Activated naive CD8-positive, alpha-beta T cell treated with anti-CD3 and anti-CD28 coated beads, Interleukin-2, amount 50 U/mL, for 24 hours (primary cell): ENCODE measurements at places on chromosomes 13 and 19.

DNA sequence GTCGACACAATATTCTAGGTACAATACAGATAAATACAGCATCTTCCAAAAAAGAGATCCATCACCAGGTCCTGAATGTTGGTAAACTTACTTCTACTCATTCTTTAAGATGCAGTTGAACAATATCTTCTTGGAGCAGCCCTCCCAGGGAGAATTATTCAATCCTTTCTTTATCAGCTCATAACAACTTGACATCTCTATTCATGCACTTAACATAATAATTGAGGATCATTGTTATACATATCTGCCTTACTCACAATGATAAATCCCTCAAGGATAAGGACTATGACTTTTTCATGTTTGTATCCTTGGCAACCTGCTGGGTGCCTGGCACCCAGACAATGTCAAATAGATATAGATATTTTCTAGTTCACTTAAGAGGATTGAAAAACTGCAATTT, 219.5 kb downstream of the POU4F1 start:
- DNase-seq = no peak

DNA sequence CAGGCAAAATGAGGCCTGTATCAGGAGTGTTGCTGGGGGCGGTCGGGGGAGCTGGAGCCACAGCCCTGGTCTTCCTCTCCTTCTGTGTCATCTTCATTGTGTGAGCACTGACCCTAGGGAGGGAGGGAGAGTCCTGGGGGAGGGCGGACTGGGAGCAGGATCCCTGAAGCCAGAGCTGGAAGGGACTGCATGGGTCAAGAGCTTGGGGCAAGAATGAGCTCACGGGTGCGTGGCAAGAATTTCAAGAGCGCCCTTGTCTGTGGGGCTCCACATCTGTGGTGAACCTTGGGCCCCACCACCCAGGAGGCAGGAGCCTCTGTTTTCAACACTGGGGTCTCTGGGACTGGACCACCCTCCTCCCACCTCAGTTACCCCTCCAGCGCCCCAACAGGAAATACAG, 4.7 kb downstream of the SIGLEC7 start:
- DNase-seq = no peak

- no peak for DNase-seq
These were observed 128.9 kb downstream of the RNF17 start for GRCh38 chr13:24892829-24893228.

GRCh38 chr13:75513271-75513670, 24.4 kb downstream of the COMMD6 start:
- DNase-seq = no peak

DNA sequence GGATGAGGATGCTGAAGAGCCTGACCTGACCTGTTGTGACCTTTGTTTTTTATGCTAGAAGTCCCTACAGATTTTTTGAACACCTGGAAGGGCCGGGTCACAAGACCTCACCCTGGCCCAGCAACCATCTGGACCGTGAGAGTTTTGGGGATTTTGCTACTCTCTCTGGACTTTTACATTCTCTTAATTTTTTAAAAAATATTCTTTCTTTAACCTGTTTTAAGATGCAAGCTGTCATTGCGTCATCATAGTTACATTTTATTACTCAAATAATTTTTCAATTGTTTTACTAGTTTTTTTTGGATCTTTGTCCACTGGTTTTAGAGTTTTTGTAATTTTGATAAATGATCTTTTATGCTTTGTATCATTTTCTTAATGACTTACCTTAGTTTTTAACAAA, 7.5 kb downstream of the DKKL1 start:
- no peak for DNase-seq

DNA sequence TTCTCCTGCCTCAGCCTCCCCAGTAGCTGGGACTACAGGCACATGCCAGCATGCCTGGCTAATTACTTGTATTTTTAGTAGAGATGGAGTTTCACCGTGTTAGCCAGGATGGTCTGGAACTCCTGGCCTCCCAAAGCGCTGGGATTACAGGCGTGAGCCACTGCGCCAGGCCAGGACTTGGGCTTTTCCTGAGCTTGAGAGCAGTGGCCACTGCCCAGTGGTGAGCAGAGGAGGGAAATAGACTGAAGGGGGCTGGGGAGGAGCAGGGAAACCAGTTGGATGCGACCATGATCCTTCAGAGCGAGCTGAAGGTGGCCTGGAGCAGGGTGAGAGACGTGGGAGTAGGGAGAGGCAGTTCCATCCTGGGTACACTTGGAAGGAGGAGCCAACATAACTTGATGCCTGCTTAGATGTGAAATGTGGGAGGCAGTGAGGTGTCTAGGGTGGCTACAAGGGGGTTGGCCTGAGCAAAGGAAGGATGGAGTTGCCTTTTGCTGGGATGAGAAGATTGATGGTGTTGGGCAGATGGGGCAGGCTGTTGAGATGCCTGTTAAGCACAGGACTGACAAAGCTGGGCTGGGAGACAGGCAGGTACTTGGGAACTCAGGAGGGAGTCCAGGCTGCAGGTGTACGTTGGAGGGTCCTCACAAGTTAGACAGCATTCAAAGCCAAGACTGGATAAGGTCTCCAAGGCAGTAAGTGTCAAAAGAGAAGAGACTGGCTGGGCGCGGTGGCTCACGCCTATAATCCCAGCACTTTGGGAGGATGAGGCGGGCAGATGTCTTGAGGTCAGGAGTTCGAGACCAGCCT, 31.8 kb downstream of the KCTD15 start:
- no peak for DNase-seq
